SW480 (cell line): ENCODE measurements at places on chromosomes 7 and 10.

DNA sequence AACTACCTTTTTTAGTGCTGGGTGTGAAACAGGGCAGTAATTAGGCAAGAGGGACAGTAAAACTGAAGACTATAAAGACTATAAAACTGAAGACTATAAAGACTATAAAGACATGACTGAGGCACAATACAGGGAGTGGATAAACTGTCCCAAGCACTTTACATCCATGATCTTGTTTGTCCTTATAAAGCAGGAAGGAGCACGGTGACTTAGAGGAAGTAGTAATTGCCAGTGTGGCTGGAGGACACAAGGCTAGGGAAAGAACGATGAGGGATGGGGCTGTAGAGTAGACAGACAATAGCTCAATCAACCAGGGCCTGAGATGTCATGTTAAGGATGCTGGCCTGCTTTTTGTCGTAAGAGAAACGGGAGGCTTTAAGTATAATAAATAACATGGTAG, 26.0 kb downstream of the DNAJC12 start:
- no peak for DNase-seq

DNA sequence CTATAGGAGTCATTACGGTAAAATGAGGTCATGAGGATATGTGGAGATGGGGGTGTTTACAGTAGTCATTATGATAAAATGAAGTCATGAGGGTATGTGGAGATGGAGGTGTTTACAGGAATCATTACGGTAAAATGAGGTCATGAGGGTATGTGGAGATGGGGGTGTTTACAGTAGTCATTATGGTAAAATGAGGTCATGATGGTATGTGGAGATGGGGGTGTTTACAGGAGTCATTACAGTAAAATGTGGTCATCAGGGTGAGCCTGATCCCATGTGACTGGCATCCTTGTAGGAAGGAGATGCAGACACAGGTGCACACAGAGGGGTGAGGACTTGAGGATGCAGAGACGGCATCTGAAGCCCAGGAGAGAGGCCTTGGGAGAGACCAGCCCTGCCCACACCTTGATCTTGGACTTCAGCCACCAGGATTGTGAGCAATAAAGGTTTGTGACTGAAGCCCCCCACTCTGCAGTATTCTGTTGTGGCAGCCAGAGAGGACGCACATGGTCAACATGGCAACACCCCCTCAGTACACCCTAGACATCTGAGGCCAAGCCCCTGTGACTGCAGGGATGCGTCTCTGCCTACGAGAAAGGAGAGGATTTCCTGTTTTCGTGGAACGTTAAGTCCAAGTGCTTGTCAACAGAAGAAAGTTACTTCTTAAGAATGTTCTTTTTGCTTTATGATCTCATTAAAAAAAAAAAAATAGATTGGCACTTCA, 544.4 kb downstream of the DNAJB6 start:
- peak; percentile 27 for DNase-seq

DNA sequence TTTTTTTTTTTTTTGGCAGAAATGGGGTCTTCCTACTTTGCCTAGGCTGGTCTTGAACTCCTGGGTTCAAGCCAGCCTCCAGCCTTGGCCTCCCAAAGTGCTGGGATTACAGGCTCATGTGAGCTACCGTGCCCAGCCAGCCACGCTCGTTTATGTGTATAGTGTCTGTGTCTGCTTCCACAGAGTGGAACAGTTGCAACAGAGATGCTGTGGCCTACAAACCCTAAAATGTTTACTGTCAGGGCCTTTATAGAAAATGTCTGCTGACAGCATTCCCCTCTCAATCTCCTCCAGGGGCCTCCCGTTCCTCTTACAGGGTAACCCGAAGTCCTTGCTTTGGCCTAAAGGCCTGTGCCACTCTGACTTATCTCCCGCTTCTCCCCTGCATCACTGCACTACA, 87.6 kb upstream of the LEP start:
- DNase-seq, result no peak

DNA sequence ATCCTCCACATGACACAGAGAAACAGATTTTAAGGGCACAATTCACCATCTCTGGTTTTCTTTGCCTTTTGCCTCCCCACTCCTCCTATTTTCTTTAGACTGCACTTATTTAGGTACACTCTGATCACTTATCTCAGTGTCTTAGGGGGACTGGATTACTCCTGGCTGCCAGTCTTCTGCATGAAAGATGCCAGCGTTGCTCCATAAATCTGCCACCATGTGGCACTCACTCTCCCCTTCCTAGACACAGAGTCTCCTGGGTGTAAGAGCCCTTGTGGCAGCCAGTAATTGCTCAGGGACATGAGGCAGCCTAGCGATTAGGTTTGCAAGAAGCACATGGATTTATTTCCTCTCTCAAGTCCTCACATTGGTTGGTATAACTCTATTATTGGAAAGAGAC, 34.5 kb upstream of the RBM20 start:
- peak; percentile 66 for DNase-seq

DNA sequence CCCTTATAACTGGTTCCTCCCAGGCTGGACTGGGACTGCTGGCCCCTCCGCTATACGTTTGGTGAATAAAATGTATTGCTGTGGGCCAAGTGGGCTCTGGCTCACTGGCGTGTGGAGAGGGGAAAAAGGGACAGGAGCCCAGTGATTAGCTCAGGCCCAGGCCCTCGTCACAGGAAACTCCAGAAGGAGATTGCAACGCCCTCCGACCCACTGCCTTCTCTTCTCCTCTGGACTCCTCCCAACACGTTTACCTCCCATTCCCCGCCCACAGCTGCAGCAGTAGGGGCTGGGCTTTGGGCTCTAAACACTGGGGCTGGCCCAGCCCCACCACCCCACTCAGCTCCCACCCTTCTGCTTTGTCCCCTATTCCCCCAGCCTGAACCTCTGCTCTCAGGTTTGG, 173.9 kb downstream of the NEURL1 start:
- no peak for DNase-seq

GRCh38 chr7:96359876-96360275, 38.0 kb upstream of the SLC25A13 start:
- peak; percentile 20 for DNase-seq
